ENCODE measurements at places on chromosomes 1 and 21.
A peak's percentile ranks its signal among the peaks of the same experiment; 100 is the strongest.

- peak; percentile 73 for DNase-seq
Measured at GRCh38 chr1:46549697-46550681, 1.5 kb downstream of the KNCN start.

- no peak for DNase-seq
Measured at GRCh38 chr1:166353213-166353612, 186.4 kb upstream of the FAM78B start.

DNA sequence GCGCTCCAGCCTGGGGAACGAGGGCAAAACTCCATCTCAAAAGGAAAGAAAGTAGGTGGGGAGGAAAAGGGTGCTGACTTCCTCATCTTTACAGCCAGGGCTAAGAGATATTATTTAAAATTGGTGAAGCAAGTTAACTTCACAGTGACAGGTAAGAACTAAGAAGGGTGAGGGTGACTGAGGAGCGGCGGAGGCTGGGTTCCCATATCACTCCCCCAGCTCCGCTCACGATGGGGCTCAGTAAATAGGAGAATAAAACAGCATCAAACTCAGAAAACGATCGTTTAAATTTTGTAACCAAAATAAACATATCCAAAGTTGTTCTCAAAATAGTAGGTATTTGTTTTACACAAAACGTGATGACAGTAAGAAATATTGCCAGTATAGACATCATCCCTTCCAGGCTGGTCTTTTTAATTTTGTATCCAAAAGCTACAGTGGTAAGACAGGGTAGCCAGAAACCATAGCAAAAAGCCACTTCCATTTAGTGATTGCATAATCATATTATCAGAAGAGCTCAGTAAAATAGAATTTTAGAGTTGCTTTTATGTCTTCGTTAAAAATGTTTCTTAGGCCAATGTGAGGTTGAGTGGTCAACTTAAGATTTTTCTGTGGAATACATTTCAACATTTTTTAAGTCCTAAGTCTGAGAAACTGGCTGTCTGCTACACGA is 26.2 kb upstream of the ADARB1 start:
- no peak for DNase-seq

DNA sequence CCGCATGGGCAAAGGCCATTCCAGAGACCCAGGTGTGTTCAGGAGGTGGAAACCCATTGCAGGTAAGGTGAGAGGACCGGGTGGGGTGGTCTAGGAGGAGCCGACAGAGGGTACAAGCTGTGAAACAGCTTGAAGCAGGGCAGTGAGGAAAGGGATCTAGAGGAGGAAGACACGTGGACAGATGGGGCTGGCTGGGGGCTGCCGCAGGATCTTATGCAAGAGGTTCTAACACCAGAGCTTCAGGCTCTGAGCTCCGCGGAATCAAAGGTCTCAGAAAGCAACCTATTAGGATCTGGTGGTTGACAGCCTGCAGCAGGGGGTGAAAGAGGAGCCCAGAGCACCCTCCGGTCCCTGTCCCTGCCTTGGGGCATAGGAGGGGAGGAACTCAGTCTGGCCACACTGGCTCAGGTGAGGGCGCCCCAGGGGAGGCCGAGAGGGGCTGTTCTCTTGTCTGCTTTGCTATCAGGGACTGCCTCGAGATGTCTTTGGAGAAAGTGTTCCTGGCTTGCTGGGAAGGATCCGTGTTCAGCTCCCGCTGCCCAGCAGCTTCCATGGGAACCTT is 1.9 kb downstream of the TFF1 start:
- no peak for DNase-seq

GRCh38 chr1:220884109-220884980 is 5.1 kb downstream of the HLX start:
- no peak for DNase-seq

GRCh38 chr1:232893481-232894313 is 56.7 kb upstream of the NTPCR start:
- DNase-seq: no peak

DNA sequence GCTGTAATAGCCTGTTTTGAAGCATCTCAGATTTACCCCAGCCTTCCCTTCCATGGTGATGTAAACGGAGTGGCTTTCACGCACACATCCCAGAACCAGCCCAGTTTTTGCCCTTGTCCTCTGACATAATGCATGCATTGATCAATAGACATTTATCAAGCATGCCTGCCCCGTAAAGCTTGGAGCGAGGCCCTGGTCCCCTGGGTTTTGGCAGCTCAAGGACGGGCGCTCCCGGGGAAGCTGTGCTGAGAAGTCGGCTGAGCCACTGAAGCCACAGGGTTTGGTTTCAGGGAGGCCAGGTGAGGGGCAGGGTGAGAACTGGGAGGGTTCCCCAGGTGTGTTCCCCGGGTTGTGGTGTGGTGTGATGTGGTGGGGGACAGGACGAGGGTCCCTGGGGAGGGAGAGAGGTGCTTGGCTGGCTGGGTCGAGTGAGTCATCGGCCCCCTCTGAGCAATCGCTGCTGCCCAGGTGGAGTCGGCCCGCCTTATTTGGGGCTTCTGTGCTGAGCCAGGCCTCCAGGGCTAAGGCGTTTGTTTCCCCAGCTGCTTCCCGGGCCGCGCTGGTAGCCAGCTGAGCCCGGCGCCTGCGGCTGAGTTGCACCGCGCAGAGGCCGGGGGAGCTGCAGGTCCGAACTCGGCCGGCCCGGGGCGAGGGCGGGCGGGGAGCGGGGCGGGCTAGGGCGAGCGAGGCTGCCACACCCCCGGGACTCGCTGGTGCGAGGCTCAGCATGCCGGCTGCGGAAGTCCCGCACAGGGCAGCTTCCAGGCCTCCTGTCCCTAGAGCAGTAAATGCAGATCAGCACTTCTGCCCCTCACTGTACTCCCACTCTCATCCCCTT is 23.6 kb downstream of the ATP2B4 start:
- peak; percentile 73 for DNase-seq

GRCh38 chr1:181931873-181932272 is 129.6 kb downstream of the ZNF648 start:
- DNase-seq: no peak

DNA sequence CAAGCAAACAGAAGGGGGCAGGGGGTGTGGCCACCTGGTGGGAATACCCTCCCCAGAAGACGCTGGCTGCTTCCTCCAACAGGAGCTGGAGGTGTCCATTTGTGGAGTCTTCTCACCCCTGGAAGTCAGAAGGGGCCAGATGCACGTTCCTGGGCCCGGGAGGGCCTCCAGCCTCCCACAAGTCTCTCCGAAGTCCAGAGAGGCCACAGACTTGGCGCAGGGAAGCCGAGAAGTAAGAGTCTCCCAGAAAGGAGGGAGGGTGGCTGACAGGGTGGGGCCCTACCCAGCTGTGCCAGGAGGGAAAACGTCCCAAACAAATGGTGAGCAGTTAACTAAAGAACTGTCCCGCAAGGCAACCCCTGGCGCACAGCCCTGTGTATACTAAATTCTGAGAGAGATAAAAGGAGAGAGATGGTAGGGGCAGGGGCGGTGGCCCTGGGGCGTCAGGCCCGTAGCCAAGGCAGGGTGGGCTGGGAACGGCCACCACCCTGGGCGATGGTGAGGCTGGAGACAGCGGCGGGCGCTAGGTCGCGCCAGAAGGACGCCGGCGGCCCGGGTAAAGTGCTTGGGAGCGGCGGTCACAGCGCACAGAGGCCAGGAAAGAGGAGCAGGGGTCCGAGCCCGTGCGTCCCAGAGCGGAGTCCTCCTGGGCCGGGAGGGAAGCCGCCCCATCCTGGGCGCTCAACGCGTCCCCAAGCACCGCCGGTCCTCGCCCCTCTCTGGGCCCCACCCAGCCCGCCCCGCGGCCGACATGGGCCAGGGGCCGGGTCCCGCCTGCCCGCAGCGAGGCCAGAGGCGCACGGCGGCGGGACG is 1.2 kb downstream of the CHD5 start:
- DNase-seq: no peak

- no peak for DNase-seq
Measured at GRCh38 chr1:24640288-24640687, 2.8 kb upstream of the SRRM1 start.

DNA sequence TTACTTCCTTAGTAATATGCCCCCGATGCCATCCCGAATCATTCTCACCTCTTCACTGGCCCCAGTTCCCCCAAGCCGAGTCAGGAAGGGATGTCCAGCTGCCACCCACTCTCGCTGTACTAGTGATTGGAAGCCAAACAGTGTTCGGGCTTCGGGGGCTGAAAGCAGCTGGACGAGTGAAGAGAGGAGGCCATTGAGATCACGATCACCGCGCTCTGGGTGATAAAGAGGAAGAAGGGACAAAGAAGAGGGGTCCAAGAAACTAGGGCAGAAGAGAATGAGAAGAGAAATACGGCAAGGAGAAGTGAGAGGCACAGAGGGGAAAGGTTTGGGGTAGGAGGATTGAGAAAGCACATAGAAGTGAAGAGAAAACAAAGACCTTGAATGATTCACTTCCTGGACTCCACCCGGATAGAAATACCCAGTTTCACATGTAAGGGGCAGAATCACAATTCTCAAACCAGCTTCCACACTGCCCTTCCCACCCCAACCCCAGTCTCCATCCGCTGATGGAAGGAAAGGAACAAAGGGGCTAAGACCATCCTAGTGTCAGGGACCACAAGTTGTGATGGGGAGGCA is 3.7 kb upstream of the SF3B4 start:
- DNase-seq: no peak

DNA sequence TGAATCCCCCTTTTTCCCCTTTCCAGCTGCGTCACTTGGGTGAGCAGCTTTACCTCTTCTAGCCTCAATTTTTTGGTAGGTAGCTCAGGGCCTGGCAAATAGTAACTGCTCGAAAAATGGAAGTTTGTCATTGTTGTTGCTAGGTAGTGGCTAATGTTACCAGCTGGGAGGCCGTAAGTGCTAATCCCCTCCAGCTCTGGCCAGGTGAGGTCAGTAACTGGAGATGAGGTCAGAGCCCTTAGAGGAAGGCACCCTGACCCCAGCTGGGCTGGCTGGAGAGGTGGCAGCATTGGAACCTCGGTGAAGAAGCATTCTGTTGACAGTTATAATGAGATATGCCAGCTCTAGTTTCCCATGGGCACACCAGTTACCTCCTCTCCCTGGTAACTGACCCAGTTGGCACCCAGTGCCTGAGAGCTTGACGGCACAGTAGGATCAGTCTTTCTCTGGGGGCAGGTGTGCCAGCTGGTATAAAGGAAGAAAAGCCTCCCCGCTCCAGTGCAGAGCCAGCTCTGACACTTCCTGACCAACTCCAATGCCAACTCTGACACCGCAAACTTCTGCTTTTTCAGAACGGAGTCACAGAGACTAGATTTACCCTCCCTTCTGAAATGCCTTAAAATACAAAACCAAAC is 35.0 kb upstream of the SLC2A1 start:
- no peak for DNase-seq

- DNase-seq: no peak
Measured at GRCh38 chr1:49995734-49996133, 28.0 kb downstream of the AGBL4 start.

GRCh38 chr1:17513131-17513530 is 26.4 kb upstream of the ARHGEF10L start:
- no peak for DNase-seq

DNA sequence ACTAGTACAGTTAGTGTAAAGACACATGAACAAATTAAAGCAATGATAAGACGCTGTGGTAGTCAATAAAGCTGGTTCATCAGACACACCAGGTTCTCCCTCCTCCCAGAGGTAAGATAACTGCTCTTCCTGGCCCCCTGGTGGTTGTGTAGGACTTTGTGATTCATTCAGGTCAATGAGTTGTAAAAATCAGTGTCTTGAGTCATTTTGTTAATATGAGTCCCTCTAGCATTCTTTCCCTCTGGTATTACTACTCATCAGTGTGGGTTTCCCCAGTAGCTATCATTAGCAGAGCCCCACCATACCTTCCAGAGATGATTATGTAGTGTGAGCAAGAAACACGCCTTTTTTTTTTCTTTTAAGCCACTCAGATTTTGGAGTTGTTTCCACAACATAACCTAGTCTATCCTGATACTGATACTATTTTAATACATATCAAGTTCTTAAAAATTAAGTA is 3.6 kb upstream of the SETDB1 start:
- peak; percentile 82 for DNase-seq

- no peak for DNase-seq
Measured at GRCh38 chr1:152348447-152348846, 11.4 kb downstream of the FLG2 start.

- DNase-seq: peak; percentile 42
Measured at GRCh38 chr1:156144742-156145141, 8.6 kb upstream of the SEMA4A start.

DNA sequence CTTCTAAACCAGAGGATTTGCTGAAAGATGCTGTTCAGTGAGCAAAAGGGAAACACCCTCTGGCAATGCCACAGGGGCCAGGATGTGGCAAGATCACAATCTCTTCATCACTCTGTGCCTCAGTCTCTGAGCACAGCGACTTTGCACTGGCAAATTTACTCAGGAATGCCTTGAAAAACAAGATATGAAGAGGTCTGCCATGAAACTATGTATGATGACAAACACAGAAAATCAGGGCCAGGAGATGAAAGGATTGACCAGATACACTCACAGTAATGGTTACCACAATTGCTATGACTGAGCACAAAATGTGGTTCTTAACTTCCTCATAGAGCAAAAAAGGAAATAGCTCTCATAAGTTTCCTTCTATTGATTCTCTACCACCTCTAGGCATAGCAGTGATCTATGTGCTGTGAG is 5.8 kb downstream of the TTC13 start:
- peak; percentile 74 for DNase-seq

GRCh38 chr21:28069450-28069923 is 923.2 kb downstream of the LTN1 start:
- no peak for DNase-seq

DNA sequence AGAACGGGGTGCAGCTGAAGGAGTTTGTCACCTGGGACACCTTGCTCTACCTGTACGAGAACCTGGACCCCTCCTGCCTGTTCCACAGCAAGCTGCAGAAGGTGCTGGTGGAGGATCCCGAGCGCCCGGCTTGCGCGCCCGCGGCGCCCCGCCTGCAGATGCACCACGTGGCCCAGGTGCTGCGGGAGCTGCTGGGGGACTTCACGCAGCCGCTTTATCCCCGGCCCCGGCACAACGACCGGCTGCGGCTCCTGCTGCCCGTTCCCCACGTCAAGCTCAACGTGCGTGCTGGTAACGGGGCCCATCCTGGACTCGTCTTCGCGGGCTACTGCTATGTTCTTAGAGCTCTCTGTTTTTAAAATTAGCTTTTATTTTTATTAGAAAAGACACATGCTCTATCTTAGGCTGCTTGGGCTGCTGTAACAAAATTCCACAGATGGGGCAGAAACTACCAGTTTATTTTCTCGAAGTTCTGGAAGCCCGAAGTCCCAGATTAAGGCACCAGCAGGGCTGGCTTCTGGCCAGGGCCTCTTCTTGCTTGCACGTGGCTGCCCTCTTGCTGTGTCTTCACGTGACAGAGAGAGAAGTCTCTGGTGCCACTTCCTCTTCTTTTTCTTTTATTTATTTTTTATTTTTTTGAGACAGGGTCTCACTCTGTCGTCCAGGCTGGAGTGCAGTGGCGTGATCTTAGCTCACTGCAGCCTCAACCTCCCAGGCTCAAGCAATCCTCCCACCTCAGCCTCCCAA is 38.1 kb downstream of the TRPM2 start:
- DNase-seq: no peak

- no peak for DNase-seq
Measured at GRCh38 chr1:83799594-83799993, 199.3 kb downstream of the TTLL7 start.

DNA sequence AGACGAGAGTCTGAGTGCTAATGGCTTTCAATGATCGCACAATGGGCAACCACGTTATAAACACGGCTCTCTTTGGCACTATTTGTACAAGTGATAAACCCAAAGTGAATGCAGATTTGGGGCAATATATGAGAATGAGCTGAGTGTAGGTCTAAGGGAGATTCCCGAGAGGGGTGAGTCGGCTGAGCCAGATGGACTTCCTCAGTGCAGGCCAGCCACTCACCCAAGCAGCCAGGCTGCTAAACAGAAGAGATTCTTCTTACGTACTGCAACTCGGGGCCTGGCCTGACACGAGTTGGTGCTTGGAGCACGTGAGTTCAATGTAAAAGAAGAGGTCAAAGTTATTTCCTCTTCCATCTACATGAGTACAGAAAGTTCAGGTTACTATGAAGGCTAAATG is 6.2 kb upstream of the MIXL1 start:
- no peak for DNase-seq

Data from CD4-positive, alpha-beta T cell treated with Interleukin-21 for 1 hour (primary cell).